ENCODE measurements at places on chromosomes 3 and 15.

GRCh38 chr3:150057227-150057626 is 86.5 kb upstream of the PFN2 start:
- DNase-seq = no peak

DNA sequence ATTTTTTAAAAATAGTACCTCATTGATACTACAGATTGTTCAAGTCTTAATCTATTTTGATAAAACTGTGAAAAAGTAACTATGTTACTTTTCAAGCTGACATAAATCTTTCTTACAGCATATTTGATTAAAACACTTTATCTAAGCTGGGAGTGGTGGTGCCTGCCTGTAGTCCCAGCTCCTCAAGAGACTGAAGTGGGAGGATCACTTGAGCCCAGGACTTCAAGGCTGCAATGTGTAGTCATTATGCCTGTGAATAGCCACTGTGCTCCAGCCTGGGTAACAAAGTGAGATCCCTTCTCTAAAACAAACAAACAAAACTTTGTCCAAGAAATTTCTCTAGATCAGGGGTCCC is 59.6 kb upstream of the NEDD4 start:
- DNase-seq = peak; percentile 8

- DNase-seq = no peak
Measured at GRCh38 chr15:90860942-90861675, 7.3 kb upstream of the FURIN start.

GRCh38 chr15:59366333-59367021 is 6.2 kb downstream of the MYO1E start:
- no peak for DNase-seq

GRCh38 chr3:111852540-111852939 is 6.5 kb upstream of the PHLDB2 start:
- no peak for DNase-seq

- DNase-seq = no peak
Measured at GRCh38 chr15:88658070-88658965, 19.5 kb downstream of the ISG20 start.

- no peak for DNase-seq
Measured at GRCh38 chr3:168582503-168582902, 486.8 kb upstream of the GOLIM4 start.

- DNase-seq = no peak
Measured at GRCh38 chr3:177995381-177996085, 540.7 kb upstream of the KCNMB2 start.
